ENCODE measurements at places on chromosomes 3 and 15.

GRCh38 chr15:69943637-69944036 lies 154.1 kb downstream of the TLE3 start:
- no peak for DNase-seq

DNA sequence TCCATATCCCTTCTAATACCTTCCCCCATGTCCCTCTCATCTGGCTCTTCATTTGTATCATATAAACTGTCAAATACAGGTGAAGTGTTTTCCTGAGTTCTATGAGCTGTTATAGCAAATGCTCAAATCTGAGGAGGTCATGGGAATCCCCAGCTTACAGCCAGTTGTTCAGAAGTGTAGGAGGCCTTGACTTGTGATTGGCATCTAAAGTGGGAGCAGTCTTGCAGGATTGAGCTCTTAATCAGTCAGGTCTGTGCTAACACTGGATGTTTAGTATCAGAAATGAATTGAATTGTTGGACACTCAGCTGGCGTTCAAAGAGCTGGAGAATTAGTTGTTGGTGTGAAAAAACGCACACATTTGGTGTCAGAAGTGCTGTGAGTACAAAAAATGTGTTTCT lies 65.0 kb downstream of the IFT57 start:
- DNase-seq = no peak

DNA sequence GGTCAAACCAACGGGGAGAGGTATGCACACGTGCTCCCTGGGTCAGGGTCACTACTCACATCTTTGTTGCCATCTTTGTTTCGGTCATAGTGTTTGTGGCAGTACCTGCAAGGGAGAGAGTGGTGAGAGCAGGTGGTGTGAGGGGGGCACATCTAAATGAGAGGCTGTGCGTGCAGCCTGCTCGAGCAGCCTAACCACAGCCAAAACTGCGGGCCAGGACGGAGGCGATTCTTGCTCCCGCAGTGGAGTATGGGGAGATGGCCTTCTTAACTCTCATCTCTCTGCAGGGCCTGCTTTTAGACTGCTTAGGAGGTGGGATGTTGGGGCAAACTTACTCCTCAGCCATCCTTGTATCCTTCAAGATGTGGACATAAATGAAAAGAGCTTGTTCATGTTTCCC lies 6.9 kb upstream of the PLA2G4F start:
- DNase-seq = no peak

- no peak for DNase-seq
Observed at GRCh38 chr15:68704496-68705021, 116.1 kb downstream of the ANP32A start.

- DNase-seq = no peak
Observed at GRCh38 chr3:106457281-106458180, 588.7 kb upstream of the CBLB start.

DNA sequence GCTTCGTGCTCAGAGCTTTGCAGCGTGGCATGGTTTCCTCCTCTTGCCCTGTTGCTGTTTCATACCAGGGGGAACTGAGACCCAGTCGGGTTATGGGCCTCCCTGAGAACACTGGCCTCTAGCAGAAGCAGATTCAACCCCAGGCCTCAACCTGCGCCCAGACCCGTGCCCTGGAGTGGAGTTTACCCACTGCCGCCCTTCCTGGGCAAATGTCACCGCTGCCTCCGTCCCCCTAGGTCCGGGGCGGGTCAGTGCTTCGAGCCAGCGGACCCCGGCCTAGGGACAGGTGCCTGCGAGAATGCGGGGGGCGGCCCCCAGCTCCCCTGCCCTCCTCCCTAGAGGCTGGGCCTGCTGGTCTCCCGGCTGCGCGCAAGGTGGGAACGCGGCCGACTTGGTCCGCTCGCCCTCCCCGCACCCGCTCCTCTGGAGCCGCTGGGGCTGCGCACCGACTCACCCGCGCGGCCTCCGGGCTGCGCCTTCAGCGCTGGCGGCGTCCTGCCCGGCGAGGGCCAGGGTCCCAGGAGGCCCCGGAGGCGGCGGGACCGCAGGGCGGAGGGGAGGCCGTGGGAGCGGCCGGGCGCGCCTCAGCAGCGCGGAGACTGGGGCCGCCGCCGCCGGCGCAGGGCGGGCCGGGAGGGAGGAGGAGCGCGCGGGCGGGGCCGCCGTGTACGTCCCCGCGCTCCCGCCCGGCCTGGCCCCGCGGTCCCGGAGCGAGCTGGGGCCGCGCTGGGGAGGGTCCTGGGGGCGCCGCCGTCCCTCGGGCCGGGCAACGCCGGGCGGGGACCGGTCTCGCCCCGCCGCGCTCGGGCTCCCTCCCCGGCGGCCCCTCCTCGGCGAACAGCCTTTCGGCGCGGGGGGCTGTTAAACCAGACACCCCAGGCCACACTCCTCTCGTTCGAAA lies at the start of gene PIGZ:
Gene PIGZ (minus strand): TSS at position 601 of the 901 bp plus-strand sequence. CDS start 16,802 bp downstream, outside the sequence.
- DNase-seq = peak; percentile 35

DNA sequence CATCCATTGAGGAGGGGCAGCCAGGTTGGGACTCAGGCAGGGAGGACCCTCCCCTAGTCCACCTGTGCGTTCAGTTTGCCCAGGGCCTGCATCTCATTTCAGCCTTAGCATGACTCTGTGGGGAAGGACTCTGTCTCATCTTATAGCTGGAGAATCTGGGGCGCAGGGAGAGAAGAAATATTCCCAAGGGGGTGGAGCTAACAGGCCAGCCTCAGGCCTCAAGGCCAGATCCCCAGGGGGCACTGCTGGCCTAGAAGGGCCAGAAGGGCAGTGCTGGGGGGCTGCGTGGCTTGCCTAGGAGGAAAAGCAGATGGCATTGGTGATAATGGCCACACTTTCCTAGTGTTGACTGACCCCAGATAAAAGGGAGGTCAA lies 10.9 kb downstream of the AMOTL2 start:
- no peak for DNase-seq

GRCh38 chr15:99131441-99132023 lies 26.7 kb downstream of the SYNM start:
- DNase-seq = no peak
